ENCODE measurements at places on chromosomes 12 and 14.

GRCh38 chr12:75656210-75656609, 144.8 kb upstream of the KRR1 start:
- no peak for DNase-seq

GRCh38 chr12:127819056-127819455, 447.9 kb upstream of the TMEM132C start:
- DNase-seq = peak; percentile 3

GRCh38 chr12:2739069-2739468, 55.7 kb upstream of the FKBP4 start:
- no peak for DNase-seq

DNA sequence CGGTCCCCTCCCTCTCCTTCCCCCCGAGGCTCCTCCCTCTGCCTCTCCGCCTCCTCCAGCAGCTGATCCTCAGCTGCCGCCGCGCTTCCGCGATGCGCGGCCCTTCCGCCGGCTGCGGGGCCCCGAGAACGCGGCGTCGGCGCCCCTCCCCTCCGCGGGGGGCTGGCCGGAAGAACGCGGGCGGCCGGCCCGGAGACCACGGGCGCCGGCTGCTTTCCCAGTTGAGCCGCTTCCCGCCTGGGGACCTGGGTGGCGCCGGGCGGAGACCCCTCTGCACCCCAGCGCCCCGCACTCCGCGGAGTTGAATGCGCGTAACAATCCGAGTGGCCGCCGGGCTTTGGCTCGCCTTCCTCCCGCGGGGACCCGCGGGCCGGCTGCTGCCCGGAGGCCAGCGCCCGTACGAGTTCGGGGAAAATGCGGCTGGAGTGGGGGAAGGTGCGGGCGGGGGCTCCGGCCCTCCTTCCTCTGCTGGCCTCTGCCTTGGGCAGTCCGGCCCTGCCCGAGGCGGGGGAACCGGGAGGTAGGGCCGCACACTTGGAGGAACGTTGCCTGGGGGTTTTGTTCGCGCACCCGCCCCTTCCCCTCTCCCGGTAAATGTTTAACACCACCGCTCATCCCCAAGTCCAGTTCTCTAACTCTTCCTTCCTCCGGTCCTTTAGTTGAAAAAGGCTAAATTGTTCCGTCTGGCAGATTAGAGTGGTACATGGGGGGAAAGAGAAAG, 393 bp upstream of the DCAF5 start:
- DNase-seq = peak; percentile 93

GRCh38 chr12:109033239-109034196, 12.7 kb upstream of the SVOP start:
- DNase-seq = no peak

DNA sequence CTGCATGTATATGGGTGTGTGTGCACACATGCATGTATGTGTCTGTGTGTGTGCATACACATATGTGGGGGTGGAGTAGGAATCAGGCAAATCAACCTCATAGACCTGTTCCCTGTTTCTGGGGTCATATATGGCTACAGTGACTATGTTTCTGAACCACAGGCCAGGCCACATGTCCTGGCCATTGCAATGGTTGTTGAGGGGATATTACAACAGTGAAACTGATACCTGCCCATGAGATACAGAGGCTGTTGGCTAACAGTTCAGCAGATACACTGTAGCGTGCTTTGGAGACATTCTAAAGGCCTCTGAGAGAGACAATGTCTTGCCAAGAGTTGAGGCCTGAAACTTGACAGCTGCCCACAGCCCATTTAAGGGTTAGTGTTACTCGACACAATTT, 47.3 kb upstream of the FOS start:
- no peak for DNase-seq

DNA sequence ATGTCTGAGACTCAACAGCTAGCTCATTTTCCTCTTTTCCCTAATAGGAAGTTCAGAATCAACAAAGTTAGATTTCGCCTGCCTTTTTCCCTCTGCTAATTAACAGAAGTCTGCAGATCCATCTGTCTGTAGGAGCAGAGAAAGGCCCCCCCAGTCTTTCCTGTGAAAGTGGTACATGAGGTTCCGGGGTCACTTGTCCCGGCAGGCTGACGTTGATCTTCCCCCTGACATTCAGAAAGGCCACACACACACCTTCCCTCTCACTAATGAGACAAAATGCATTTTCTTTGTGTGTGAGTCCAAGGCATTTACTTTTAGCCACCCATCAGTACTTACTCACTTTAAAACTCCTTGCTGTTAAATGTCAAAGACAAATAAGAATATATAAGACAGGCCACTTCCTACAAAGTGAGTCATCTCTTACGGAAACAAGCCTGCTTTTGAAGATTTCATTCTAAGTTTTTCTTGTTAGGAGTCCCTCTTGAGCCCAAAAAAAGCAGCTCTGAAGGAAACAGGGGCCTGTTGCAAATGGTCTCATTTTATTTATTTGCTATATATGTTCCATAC, 138.7 kb downstream of the TTC7B start:
- DNase-seq = peak; percentile 69

GRCh38 chr12:83224012-83224411, 537.3 kb downstream of the TMTC2 start:
- DNase-seq = peak; percentile 32

GRCh38 chr14:67680941-67681340, 6.5 kb upstream of the VTI1B start:
- DNase-seq = peak; percentile 90

DNA sequence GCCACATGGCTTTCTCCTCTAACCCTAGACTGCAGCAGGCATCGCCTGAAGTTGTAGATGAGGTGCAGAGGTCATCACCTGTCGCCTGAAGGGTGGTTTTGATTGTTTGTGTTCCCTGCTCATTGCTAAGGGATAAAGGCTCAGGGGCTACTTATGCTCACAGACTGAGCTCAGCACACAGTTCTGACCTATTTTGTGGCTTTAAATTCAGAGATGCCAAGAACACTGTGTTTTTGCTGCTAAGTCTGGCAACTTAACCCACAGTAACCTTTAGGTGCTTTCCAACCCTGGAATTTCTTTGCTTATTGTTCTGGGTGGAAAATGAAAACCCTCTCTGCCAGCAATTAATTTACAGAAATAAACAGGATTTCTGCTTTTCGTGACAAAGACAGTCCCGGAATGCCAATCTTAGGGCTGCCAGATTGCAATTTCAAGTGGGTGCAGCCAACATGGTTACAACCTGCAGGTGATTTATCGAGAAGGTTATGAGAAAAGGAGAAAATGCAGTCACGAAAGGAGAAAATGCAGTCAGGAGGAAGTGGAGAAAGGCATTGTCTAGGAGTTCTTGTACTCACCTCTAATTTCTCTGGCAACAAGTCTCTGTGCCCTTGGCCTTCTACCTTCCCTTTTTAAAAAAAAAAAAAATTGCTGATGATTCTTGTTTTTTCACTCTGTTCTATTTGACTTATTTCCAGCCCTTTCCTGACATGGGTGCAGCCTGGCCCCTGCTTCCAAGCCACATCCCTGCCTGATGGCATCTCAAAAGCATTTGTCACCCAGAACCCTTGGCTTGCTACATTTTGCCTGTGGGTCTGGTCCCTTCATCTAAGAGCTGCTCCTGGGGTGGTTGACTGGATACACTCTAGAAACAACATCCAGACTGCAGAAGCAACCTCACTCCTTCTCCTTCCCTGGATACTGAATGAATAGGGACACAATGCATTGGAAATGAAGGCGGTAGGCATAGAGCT, 23.3 kb downstream of the NPC2 start:
- DNase-seq = no peak

GRCh38 chr12:90399357-90399756, 555.6 kb downstream of the CCER1 start:
- DNase-seq = no peak

- DNase-seq = no peak
Observed at GRCh38 chr14:80678436-80678835, 263.1 kb downstream of the CEP128 start.

DNA sequence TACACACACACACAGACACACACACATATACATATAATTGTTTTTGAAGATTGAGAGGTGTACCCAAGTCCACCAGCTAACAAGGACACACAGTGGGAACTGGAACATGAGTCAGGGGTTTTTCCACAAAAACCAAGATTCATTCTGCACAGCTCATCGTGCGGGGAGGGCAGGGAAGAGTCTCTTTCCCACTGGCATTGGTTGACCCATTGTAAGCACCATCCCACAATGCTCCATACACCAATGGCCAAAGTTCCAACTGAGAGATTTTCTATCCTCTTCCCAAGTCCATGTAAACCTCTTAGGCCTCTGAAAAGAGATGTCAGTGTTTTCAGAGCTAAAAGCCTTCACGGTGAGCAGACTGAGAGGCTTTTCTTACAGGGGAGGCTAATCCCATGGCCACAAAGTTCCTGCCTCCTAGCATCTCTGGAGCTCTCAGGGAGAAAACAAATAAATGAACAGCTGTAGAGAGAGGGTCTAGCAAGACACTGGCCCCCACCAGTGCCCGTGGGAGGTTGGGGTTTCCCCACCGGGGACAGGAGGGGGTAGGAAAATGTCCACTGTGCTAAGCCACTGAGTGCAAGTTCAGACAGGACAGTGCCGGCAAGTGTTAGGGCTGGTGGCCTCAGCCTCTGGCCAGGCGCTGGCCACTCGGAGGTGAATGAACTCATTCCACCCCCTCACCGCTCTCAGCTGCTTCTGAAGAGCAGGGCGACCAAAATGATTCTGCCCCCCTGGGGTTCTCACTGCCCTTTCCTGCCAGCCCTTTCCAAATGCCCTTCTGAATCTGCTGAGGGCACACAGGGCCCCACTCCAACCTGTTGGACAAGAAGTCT, 21.5 kb upstream of the TC2N start:
- no peak for DNase-seq

DNA sequence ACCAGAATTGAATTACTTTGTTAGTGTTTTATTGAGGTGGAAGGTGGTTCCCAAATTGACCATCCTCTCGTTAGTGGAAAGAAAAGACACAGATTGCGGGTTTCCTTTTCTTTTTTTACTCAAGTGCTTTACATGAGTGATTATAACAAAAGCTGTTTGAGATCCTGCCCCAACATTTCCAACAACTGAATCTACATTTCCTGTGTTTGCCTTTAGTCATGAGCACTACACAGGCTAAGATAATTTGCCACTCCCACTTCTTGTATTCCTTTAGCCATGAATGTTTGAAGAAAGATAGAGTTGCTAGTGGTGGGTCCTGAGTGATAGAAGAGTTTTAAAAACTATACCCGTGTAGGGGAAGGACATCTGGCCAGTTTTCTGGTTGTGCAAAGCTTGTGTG, 16.0 kb downstream of the RERGL start:
- no peak for DNase-seq

DNA sequence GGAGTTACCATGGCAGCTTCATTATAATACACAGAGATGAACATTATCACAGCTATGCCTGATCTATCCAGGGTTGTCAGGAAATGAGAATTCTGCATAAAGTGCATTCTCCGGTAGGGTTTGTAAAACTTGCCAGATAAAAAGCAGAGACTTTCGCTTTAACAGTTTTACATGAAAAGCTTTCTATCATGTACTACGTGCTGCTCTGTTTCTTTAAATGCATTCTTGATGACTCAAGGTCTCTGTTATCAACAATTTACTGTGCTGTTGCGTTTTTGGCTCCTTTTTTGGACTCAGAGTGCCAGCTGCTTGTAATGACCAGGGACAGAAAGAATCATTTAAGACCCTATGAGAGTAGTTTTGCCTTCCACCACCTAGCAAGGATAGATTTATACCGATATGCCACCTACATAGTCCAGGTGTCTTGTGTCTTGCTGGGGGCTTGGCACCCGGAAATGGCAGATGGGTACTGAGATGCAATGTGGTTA, 371.2 kb downstream of the BTG1 start:
- no peak for DNase-seq

- DNase-seq = no peak
Observed at GRCh38 chr12:10529603-10530002, 23.9 kb downstream of the EIF2S3B start.

- no peak for DNase-seq
Observed at GRCh38 chr14:22974530-22975313, 7.6 kb downstream of the AJUBA start.

GRCh38 chr12:52913431-52913821, 8.6 kb upstream of the KRT8 start:
- DNase-seq = no peak

- DNase-seq = peak; percentile 3
Observed at GRCh38 chr14:92185559-92185958, 63.8 kb downstream of the CPSF2 start.

GRCh38 chr14:24674204-24674970, 40.4 kb upstream of the GZMB start:
- peak; percentile 52 for DNase-seq

DNA sequence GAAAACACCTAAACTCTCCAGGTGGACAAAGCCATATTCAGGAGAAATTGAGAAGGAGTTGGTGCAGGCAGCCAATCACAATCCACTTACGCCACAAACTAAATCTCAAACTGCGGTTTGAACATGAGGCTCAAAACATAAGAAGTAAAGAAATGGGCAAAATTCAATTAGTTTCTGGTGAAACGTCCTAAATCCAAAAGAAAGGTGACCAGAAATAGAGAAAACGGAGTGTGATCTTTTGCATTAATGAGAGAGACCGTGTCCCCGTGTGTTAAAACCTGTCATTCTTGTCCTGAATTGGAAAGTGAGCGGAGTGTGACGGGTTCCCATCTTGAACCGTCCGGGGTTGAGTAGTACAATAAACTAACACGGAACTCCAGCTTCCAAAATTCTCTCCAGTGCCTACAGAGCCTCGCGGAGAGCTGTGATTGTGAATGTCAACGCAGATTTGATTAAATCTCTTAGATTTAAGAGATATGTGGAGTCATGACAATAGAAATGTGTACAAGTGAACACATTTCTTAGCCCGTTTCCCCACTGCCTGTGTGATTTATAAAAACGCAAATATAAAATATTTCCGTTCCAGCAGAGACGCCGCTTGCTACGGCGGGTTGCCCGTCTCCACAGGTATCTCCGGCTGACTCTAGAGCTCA, 595 bp upstream of the METAP2 start:
- peak; percentile 48 for DNase-seq

DNA sequence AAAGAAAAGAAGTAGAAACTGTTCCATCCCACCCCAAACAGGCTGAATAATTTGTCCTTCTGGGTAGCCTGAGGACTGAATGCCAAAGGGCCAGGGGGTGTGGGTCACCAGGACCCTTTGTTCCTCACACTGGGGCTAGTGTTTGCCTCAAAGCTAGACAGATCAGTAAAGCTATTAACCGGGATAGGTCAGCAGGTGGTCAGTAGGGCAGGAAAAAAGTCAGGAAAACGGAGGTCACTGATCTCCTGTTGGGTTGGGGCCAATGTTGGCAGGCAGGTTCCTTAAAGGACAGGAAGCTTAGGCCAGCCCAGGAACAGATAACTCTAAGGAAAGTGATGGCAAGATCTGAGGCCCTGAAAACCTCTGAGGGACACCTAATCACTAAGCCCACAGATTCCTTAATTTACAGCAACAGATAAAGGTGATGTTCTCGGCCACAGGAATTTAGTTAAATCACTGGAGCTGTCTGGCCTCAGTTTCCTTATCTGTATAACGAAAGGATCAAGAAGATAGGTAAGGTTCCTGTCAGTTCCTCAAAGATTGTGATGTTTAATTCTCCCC, 22.7 kb upstream of the TMPO start:
- no peak for DNase-seq

- DNase-seq = peak; percentile 21
Observed at GRCh38 chr14:56487761-56488160, 91.8 kb upstream of the TMEM260 start.

GRCh38 chr14:64804754-64805260, 74.9 kb downstream of the SPTB start:
- no peak for DNase-seq
